ENCODE measurements at places on chromosomes 2 and 18.

GRCh38 chr2:29080886-29081743 lies 6.8 kb upstream of the PCARE start:
- DNase-seq, result no peak

DNA sequence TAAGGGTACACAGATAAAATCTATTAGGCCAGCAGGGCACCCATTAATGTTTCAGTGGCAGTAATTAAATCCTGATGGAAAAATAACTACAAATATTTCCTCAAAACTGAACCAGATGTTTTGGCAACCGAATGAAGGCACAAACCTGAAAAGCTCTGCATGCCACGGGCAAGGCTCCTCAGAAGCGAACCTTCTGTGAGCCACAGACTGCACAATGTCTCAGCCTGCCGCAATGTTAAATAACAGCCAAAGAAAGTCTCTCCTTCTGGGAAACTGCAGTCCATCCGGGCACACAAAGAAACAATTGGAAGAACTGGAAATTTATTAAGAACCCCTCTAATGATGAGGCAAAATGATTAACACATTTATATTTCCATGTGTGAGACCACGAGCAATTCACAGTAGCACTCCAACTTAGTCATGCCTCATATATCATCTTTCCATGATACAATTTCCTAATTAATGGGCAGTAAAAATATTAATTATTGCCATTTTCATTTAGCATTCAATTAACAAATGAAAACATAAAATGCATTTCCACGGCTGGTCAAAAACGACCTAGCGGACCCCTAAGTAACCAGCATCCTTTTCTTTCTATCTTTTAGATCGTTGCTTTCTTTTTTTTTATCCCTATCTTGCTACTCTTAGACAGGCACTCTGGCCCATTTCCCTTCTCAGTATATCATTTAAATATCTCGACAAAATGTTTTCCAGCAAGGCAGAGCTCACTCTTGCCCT lies 237.5 kb downstream of the EPHA4 start:
- DNase-seq, result no peak

DNA sequence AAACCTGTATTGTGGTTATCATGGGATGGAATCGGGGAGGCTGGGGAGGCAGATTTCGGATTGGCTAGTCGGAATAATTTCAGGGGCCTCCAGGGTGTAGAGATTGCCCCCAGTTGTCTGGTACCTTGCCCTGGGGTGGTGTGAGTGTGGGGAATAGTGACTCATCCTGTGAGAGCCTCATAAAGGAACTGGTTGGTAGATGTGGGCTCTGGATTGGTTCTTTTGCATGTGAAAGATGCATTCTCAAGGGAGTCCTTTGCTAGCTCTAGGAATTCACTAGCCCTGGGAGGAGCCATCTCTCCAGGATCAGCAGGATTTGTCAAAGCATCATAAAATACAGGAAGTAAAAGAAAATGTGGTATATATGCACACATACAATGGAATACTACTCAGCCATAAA lies 331.6 kb downstream of the SETBP1 start:
- no peak for DNase-seq

GRCh38 chr2:119417908-119418307 lies 13.7 kb upstream of the TMEM37 start:
- no peak for DNase-seq

DNA sequence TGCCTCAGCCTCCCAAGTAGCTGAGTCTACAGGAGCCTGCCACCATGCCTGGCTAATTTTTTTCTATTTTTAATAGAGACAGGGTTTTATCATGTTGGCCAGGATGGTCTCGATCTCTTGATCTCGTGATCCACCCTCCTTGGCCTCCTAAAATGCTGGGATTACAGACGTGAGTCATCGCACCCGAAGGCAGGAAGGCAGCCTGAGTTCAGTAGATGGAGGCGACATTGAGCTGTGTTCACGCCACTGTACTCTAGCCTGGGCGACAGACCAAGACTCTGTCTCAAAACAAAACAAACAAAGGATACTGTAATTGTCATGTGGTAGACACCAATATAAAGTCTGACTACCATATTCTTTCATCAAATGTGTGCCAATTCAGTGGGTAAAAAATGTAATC lies 500.9 kb upstream of the DSEL start:
- no peak for DNase-seq

- no peak for DNase-seq
These were observed 7.5 kb upstream of the SCLY start for GRCh38 chr2:238053191-238053776.

- peak; percentile 82 for DNase-seq
These were observed 167.4 kb upstream of the RAB6C start for GRCh38 chr2:129812071-129812470.

DNA sequence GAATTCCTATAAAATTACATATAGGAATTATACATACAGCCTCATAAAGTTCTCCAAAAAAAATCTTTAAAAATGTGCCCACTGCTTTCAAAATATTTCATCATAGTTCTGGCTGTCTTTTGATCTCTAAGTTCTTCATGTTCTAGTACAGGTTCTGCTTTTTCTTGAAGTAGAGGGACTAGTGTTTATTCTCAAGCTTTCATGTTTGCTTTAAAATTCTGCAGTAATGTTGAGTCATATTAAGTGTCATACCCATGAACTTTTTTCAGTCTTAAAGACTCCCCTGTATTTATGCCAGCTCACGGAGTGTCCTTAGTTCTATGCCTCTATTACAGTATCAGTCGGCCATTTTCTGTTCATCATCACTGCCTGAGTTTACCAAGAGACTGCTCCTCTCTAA lies 54.8 kb upstream of the CCDC141 start:
- no peak for DNase-seq

DNA sequence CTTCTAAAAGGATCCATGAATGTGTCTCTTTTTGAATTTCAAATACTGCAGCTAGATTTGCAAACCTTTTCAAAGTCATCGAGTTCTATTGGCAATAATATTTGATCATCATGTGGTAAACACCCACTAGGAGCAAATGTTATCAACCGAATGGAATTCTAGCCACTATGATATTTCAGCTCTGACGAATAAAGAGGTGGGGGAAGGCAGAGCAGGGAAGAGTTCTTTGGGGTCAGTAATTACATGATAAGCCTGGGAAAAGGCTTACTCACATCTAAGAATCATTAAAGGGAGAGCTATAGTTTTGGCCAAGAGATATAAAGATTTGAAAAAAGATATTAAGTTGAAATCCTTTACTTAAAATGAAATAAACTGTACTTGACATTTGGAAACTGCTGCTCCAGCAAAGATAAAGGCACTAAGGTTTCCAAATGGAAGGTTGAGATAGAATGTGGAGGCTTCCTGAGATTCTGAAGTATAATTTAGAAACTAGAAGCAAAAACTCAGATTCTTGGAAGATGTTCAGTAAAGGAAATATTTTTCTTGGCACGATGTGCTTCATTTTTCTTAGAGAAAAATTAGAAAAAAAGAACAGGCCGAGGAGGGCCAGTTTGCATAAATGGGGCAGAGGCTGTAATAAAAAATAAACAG lies 104.7 kb upstream of the ARHGAP28 start:
- DNase-seq, result no peak

- DNase-seq, result no peak
These were observed 345.5 kb upstream of the DSEL start for GRCh38 chr18:67862069-67862468.

- no peak for DNase-seq
These were observed 27.8 kb downstream of the SPIRE1 start for GRCh38 chr18:12630136-12630535.

DNA sequence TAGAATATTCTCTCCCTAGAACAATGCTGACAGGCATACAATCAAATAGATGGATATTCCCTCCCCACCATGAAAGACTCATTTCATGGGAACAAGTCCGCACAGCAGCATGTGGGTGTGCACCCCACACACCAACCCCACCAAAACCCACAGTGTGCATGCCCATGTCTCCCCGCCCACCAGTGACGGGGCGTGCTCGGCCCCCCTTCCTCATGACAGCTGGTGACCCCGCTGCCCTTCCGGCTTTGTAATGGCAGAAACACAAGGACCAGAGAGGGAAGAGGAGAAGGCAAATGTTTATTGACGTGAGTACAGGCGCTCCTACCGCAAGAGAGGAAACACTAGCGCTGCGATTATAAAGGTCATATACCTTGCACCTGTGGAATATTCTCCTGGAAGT lies 30.8 kb upstream of the ODC1 start:
- no peak for DNase-seq

- no peak for DNase-seq
These were observed 187.4 kb upstream of the SH3BP4 start for GRCh38 chr2:234764372-234764771.

- no peak for DNase-seq
These were observed 161.7 kb downstream of the INSIG2 start for GRCh38 chr2:118250001-118250400.

DNA sequence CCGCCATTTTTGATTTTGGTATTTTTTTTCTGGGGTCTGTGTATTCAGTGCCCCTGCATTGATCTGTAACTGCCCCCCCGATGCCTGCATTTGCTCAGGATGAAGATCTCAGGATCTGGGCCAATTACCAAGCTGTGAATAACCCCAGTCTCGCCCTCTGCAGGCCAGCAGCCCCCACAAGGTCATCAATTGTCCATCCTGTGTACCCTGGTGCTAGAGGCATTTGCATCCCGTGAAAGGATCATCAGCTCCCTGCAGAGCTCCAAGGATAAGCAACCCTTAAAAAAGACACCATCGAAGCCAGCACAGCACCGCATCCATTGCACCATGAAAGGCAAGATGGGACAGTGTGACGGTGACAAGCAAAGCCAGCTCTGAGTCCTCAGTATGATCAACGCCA lies 154.1 kb upstream of the KLHL29 start:
- no peak for DNase-seq

DNA sequence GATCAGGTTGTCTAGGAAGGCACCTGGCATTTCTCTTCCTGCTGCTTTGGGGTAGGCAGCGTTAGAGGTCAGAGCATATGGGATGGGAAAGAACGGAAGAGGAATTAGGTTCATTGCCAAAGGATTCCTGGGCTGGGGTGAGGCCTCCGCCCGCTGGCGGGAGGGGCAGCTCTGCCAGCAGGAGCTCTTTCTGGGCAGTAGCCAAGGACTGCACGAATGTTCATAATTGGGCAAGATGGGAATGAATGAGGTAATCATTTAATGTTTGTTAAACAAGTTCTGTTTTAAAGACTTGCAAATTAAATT lies 253.9 kb downstream of the AGAP1 start:
- DNase-seq, result no peak

GRCh38 chr2:168816369-168816768 lies 13.9 kb downstream of the NOSTRIN start:
- no peak for DNase-seq

GRCh38 chr18:79627750-79628294 lies 51.8 kb upstream of the CTDP1 start:
- no peak for DNase-seq

DNA sequence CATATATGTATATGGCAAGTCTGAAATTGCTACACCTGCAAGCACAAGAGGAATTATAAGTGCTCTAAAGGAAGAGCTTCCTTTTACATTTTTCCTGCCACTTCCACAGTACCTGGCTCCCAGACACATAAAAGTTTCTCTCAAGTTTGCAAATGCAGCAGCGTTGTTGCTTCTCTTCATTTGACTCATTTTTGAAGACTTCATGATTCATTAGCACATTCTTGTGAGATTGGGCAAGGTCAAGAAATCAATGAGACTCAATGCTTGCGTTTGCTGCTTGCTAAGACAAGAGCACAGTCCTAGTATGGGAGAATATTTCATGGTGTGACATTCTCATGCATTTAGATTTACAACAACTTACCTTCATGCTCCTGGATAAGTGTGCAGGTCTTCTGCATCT lies 42.6 kb upstream of the PDCL3 start:
- no peak for DNase-seq

DNA sequence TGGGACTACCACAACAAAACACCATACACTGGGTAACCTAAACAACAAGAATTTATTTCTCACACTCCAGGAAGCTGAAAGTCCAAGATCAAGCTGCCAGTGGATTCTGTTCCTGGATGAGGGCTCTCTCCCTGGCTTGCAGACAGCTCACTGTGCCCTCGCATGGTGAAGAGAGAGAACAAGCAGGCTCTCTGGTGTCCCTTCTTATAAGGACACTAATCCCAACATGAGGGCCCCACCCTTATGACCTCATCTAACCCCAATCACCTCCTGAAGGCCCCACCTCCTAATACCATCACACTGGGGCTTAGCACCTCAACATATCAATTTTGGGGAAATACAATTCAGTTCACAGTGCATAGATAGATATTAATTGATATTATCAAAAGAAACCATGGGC lies 83.5 kb downstream of the BIN1 start:
- DNase-seq, result no peak

DNA sequence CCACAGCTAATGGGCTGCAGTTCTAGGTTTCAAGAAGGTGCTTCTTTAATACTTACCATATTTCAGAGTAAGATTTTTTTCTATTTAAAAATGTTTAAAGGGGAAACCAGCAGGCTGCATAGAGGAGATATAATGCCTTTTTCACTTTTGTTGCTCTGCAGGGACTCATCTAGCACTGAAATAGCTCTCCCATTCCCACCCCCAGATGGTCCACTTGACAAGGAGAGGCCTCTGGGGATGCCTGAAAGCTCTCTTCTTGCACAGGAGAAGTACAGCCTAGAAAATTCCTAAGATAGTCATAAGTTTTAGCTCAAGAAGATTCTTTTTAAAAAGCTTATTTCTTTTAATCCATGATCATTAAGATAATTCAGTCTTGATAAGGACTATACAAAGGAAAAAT lies 126.4 kb downstream of the CDH2 start:
- no peak for DNase-seq

DNA sequence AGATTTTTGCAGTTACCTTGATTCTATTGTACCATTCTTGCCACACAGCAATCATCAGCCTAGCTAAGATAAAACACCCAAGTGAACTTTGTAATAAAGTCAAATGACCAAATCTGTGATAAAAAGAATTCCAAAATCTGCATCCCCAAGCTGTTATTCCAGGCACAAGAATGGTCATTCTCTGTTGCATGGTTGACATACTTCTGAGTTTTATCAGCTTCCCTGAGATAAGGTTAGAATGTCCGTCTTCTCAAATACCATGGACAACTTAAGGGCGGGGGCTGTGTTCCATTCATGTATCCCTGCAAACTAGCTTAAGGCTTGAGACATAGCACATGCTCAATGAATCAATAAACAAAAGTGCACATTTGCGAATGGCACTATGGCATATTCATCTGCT lies 8.1 kb upstream of the BMP10 start:
- no peak for DNase-seq

GRCh38 chr2:24432121-24432520 lies 58.9 kb upstream of the NCOA1 start:
- DNase-seq, result no peak

GRCh38 chr2:29012211-29012681 lies 31.1 kb downstream of the TOGARAM2 start:
- DNase-seq, result no peak

GRCh38 chr2:102506743-102507142 lies 33.7 kb downstream of the SLC9A4 start:
- no peak for DNase-seq
